ENCODE measurements at places on chromosomes 11 and 22.
A peak's percentile ranks its signal among the peaks of the same experiment; 100 is the strongest.

- DNase-seq = peak; percentile 88
Measured at GRCh38 chr11:10109806-10110205, 184.2 kb downstream of the SBF2 start.

GRCh38 chr11:73931039-73931645 is 19.7 kb upstream of the DNAJB13 start:
- DNase-seq = peak; percentile 52

- DNase-seq = no peak
Measured at GRCh38 chr22:40504285-40505249, 132.0 kb downstream of the MRTFA start.

- no peak for DNase-seq
Measured at GRCh38 chr11:76249195-76249741, 43.0 kb upstream of the WNT11 start.

GRCh38 chr11:128862406-128862805 is 4.7 kb downstream of the KCNJ1 start:
- no peak for DNase-seq

DNA sequence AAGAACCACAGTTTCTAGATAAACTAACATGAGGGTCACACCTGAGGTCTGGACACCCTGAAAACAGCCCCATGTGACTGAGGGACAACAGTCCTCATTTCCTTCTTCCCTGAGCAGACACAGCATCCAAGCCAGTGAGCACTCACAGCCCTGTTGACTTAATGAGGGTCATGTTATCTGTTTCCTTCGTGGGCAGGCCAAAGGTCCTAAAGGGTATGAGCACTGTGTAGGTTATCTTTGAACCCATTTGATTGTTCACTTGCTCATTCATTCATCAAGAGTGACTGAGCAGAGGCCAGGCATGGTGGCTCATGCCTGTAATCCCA is 170.7 kb upstream of the B3GAT1 start:
- no peak for DNase-seq

- no peak for DNase-seq
Measured at GRCh38 chr11:69342588-69343330, 48.8 kb downstream of the MYEOV start.

DNA sequence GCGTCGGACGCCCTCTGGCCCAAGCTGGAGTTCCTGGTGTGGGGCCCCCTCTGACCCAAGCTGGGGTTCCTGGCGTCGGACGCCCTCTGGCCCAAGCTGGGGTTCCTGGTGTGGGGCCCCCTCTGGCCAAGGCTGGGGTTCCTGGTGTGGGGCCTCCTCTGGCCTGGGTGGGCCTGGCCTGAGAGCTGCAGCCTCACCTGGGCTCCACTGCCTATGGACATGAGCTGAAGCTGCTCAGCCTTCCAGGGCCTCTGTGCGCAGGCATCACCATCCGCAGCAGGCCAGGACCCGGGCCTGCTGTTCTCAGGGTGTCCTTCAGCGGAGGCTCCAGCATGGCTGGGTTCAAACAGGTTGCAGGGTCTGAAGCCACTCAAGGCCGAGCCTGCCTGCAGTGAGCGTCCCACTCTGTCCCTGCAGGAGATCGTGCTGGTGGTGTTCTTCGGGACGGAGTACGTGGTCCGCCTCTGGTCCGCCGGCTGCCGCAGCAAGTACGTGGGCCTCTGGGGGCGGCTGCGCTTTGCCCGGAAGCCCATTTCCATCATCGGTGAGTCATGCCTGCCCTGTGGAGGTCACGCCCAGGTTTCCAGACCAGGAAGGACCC is 125.5 kb downstream of the KCNQ1 start:
- no peak for DNase-seq

DNA sequence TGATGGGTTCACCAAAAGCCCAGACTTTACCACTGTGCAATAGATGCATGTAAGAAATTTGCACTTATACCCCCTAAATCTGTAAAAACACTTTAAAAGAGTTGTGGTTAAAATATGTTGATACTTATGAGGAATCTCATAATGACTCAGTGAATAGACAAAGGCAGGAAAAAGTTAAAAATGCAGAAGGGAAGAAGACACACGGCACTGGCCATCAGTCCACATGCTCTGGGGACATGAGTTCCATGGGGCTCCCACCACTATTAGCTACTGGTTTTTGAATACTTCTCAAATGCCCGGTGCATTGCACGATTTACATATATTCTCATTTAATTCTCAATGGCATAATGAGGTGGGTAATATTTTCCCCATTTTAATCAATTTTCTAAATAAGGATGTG is 59.3 kb upstream of the BLID start:
- no peak for DNase-seq

- DNase-seq = no peak
Measured at GRCh38 chr11:47911149-47911548, 63.0 kb upstream of the NUP160 start.

DNA sequence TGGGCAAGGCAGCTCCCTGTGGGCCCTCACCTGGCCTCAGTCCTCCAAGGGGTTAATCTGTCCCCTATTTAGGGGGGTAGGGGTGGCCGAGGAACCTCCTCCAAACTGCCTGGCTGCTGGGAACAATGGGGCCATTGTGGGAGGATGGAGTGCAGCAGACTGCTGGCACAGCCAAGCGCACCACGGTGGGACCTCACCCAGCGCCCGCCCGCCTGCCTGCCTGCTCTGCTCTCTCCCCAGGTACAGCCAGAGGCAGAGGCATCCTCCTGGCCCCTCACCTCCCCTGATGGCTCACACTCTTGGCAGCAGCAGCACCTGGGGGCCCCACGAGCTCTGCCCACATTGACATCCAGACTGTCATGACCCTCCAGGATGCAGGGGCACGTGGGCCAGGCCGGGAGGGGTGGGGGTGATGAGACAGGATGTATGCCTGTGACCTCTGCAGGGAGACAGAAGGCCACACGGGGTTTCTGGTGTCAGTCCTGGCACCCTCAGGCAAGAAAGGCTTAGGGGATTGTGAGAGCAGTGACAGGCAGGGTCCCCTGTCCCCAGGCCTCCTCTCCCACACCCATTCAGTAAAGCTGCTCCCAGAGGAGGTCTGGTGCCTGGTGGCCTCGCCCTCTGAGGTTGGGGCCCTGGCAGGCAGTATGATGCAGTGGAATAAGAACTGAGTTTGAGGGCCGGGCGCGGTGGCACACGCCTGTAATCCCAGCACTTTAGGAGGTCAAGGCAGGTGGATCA is 11.4 kb downstream of the BCL9L start:
- no peak for DNase-seq

GRCh38 chr22:39318507-39319283 is 728 bp downstream of the RPL3 start:
- no peak for DNase-seq
